ENCODE measurements at places on chromosomes 1 and 21.

DNA sequence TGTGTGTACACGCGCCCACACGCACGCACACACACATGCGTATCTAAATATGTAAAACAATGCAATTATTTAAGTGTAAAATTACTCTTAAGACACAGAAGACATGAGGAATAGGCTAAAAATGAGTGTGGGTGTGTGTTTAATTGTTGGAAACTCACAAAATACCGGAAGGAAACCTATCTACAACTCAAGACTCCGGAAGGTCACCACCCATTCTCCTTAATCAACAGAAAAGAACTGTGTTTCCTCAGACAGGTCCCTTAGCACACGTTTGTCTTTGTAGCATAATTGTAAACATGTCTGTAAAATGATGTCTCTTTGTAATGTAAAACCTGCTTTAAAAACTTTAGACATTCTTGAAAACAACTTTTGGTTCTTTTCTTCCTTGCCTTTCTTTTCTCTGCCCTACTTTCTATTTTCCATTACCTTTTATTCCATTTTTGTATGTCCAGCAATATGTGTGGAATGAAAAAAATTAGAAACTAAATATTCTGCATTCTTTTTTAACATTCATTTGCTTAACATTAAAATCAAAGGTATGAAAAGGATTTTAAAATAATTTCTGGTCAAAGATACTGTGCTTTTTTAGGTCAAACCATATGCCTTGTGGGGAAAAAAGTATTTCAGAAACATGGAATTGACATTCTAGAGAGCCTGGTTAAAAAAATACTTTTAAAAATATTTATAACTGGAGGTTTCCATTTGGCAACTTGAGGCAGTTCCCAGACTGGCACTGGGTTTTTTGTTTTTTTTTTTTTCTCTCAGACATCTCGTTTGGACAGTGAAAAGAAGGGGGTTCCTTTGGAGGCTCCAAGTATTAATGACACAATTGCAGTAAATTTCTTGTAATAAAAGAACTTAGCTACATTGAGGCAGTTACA is 46.2 kb downstream of the ATP5PF start:
- DNase-seq, result no peak

DNA sequence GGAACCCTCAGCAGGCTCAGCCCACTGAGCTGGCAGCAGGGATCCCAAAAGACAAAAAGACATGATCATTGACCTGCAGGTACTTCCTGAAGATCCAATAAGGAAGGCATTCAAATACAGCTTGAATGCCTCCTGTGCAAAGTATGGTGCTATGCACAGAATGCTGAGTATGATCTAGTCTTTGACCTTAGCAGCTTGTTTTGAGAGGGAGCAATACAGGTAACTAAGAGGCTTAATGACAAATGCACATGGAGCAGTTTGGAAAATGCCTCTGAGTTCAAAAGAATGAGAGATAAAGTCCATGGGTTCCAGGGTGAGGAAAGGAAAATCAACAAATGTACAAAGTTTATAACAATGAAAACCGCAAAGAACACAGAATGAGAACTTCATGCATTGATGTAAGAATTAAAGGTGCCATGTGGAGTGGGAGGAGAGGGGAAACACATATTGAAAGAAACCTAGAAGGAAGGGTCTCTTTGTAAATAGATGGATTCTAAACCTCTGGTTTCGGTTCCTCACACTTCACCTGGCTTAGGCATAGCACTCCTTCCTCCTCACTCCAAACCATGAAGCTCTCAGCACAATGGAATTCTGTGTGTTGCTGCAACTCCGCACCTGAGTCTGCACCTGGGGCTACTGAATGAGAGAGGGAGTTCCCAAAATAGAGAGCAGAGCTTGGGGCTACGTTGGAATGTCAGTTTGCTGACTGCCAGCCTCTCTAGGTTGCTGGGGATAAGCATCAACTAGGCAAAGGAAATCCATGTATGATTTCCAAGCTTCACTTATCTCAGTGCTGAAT is 77.6 kb downstream of the PLXNA2 start:
- DNase-seq, result no peak

GRCh38 chr1:24805534-24806301 is 60.5 kb downstream of the CLIC4 start:
- DNase-seq, result peak; percentile 75

GRCh38 chr1:24735509-24736375 is 9.5 kb upstream of the CLIC4 start:
- DNase-seq, result peak; percentile 71

GRCh38 chr1:68798071-68798470 is 301.2 kb upstream of the DEPDC1 start:
- no peak for DNase-seq

DNA sequence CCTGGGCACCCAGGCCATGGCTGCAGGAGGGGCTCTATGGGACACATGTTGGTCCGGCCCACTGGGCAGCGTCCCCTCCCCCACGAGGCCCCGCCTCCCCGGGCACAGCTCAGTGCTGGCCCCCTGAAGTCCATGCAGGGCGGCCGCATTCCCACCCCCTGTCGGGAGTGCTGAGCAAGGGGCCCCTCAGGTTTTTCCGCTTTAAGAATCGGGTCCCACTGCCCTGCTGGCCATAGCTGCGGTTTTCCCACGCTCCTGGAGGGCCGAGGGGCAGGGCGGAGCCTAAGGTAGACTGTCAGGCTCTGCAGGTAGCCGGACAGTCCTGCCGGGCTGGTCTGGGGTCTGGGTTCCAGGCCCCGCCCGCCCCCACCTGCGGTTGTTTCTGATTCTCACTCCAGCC is 43.5 kb upstream of the CCDC27 start:
- DNase-seq, result no peak

DNA sequence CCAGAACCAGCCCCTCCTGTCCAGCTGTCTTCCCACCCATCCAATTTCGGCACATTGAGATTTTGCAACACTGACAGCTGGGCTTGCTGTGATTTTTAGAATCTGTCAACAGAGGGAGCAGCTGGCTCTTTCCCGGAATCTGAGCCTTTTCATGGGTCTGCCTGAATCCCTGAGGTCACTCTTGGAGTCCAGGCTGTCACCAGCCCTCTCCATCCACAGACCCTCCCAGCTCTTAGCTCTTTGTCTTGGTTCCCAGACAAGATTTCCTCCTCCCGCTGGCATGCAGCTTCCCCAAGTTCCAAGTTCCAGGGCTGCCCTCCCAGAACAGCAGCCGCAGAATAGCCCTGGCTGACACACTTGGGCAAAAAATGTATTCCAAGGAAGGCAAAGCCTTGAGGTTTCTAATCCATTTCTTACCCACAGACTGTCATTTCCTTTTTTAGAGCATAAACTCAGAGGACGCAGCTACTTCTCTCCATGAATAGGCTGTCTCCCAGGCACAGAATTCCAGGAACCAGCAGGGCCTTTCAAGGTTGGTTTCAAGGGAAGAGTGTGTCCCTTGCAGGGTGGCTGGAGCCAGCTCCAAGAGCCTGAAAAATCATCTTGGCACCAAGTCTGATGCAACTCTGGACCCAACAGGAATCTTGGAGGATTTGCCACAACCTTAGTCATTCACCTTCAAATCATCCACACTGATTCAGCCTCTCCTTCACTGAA is 7.1 kb upstream of the TMEM61 start:
- peak; percentile 59 for DNase-seq

- no peak for DNase-seq
Measured at GRCh38 chr1:28564310-28564709, 11.4 kb downstream of the TRNAU1AP start.

DNA sequence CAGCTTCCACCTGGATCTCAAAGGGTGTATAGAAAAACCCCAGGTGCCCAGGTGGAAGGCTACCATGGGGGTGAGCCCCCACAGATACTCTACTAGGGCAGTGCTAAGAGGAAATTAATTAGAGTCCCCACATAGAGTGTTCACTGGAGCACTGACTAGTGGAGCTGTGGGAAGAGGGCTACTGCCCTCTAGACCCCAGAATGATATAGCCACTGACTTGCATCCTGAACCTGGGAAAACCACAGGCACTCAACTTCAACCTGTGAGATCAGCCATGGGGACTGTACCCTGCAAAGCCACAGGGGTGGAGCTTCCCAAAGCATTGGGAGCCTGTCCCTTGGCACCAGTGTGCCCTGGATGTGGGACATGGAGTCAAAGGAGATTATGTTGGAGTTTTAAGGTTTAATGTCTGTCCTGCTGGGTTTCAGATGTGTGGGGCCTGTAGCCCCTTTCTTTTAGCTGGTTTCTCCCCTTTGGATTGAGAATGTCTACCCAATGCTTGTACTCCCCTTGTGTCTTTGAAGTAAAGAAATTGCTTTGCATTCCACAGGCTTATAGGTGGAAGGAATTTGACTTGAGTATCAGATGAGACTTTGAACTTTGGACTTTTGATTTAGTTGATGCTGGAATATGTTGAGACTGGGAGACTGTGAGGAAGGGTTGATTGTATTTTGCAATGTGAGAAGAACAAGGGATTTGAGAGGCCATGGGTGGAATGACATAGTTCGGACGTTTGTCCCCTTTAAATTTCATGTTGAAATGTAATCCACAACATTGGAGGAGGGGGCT is 31.8 kb upstream of the CDC14A start:
- no peak for DNase-seq

- DNase-seq, result peak; percentile 72
Measured at GRCh38 chr1:41576620-41577019, 92.1 kb upstream of the EDN2 start.

GRCh38 chr1:240501115-240501514 is 110.8 kb downstream of the GREM2 start:
- peak; percentile 79 for DNase-seq
